Astrocyte of the spinal cord (primary cell): ENCODE measurements at places on chromosomes 3 and 15.

GRCh38 chr3:114606336-114606735, 312.5 kb downstream of the TIGIT start:
- DNase-seq, result no peak

DNA sequence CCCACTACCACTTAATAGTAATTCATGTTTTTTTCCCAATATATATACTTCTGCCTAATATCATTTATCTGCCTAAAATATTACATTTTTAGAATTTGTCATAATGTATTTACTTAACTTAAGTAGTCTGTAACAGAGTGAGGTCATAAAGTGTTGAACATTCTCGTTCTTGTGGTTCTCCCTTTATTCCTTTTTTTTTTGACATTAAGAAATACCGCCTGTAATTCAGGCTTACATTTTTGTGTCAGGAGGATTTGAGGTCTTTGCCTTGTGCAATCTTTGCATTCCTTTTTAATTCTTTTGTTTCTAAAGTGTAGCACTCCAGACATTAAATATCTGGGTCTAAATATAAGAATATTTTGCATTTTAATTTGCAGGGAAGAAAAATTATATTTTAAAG, 315.4 kb downstream of the PTPRG start:
- peak; percentile 40 for DNase-seq

DNA sequence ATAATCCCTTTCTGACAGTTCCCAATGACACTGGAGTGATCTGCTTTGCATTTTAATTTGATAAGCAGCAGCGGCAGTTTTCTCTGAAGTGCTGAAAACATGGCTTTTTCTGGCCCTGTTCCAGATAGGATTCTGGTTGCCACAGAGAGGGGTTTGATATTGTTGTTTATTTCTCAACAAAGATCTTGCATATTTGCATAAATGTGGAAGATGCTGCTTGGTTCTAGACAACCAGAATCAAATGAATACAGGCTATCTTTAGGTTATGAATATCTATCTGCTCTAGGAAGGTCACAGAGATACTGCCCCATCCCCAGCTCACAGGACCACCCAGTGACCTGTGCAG, 137.1 kb downstream of the ZNF609 start:
- DNase-seq, result no peak

- DNase-seq, result no peak
Observed at GRCh38 chr15:53074221-53074620, 284.1 kb upstream of the ONECUT1 start.

DNA sequence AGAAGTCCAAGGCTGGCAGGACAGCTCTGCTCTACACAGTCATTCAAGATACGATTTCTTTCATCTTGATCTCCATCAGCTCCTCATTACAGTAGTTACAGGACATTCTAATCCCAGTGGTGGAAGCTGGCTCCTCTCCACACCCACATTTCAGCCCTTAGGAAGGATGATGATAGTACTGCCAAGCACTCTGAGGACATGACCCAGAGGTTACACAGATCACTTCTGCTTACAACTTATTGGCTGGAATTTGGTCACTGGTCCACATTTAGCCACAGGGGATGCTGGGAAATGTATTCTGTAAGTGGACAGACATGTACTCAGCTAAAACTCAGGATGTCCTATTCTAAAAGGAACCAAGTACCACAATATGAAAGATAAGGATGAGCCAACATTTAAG, 77.1 kb downstream of the IQCH start:
- DNase-seq, result no peak

- peak; percentile 19 for DNase-seq
Observed at GRCh38 chr3:32460031-32460749, 42.5 kb downstream of the CMTM6 start.

DNA sequence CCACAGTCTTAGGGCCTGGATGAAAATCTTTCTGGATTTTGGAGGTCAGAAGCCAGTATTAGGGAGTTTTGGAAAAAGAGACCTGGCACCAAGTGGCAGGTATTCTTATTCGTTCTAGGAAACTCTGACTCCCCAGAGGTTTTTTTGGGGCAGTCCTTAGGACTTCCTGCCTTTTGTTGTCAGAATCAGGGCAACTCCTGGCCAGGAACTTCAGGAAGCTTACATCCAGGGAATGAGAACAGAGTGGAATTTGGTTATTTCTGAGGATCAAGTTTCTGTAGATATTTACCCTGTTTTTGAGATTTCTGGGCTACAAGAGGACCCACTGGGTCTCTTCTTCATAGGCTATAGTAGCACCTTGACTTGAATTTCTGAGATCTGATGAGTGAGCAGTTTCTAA, 15.5 kb downstream of the SCN10A start:
- DNase-seq, result no peak

DNA sequence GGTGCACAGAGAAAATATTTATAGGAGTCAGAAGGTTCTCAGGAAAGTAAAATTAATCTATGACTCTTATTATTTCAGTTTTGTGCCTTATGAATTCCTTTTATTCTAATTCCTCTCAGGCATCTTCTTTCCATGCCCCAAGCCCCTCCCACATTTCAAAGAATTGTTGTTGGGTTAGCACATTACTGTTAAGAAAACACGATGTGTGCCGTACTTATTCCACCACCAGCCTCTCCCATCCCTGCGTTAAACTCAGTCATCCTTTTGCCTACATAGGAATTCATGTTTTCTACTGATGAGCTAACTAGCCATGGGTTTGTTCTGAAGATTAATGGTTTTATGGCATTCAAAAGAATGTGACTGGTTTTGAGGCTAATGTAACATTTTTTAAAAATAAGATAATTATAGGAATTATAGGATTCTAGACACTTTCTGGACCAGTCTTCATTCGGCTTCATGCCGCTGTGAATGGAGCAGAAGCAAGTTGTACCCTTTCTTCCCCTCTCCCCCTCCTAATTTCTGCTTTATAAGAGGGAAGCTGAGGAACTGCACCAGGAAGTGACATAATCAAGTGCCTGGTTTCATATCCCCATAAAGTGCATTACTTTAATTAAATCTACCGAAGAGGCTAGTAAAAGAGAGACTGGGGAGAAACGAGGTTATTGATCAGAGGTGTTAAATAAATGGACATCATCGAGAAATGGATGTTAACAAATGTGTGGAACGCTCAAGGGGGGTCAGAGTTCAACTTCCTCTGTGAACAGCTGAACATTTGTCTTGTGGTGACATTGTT, 12.3 kb upstream of the MB21D2 start:
- DNase-seq, result peak; percentile 38

DNA sequence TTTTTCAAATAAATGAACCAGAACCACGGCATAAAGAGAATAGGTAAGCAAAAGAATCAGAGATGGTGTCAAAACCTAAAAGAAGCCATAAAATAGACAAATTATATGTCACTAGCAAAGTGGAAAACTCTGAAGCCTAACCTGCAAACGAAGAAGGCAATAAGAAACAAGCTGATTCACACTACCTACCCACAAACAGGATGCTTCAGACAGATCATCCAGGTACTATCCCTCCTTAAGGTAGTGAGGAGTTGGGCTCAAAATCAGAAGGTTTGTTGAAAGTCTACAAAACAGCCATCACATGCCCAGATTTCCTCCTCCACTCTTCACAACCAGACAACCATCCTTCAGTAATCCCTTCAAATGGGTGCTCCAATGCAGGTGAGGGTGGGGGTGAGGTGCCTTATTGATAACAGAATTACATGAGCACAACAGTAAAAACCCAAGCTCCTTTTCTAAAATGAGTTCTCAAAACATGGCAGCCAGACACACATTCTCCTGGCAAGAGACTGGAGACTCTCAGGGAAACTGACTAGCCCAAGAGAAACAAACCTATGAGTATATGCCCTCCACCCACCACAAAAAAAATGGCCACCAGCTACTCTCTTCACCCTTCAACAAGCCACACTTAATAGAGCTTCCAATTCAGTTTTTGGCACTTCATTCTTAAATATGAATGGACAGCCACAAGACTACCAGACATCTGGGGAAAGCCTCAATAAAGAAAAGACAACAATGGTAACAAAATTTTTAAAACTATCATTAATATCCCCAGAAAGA, 6.4 kb downstream of the KPNA1 start:
- DNase-seq, result no peak

DNA sequence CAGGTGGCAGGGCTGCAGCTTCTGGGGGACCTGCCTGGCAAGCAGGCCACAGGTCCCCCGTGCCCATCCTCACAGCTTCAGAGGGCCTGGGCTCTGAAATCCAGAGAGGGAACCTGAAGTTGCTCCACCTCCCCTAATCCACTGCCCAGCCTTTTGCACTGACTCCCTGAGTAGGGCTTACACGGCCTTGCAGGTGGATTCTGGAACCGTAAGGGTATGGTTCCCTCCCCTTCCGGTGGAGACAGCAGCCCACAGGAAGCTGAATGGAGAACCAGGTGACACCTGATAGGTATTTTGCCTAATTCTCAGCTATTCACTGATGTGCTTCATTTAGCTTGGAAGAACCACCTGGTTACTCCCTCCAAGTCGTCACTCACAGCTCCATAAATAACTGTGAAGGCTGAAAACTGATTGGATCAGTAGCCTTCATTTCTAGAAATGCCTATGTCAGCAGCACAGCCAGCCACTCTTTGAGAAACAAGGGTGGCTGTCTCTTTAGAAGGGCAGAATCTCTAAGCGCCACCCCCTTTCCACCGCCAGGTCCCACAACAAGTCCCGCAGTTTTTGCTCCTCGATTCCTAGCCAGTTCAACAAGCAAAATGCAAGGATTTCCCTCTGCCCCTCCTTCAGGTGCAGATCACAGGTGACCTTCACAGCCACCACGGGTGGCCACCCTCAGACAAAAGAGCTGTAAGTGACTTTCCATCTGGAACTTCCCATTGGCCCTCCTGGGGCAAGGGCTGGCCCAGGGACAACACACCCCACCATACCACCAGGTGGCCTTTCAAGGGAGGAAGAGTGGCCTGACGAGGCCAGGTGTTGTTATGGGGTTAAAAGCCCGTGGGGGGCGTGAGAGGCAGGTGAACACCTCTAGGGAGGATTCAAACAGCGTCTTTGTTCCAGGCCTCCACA, 112.9 kb downstream of the SEC22A start:
- DNase-seq, result no peak

GRCh38 chr3:76500746-76501275, 539.1 kb upstream of the ROBO2 start:
- DNase-seq, result no peak

DNA sequence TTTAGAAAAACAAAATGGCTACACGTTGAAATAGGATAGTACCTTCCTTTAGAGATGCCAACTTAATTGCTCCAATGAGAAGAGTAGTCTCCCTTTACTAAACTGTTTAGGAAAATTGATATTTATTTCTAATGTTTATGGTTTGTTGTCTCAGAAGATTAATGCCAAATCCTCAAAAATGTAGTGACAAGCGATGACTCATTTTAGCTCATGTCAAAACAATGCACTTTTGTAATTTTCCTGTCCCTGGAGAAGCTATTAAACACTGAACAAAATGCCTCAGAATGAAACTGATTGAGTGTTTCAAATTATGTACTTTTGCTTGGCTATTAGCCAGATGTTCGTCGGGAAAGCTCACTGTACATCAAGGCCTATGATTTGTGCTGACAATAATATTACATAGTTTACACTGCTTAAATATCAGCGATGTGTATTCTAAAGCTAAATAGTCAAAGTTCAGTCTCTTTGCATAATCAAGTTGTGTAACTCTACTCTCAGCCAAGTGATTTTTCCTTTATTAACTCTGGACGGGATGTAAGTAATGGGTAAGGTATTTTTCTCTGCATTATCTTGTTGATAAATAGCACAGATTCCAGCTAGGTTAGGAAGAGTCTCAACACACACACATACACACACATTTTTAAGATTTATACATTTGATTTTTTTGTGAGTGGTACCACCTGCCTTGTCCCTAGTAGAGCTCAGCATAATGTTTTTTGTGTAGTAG, 83.7 kb downstream of the CMSS1 start:
- peak; percentile 63 for DNase-seq

GRCh38 chr3:78745847-78746246, 1022.0 kb downstream of the ROBO1 start:
- DNase-seq, result no peak

DNA sequence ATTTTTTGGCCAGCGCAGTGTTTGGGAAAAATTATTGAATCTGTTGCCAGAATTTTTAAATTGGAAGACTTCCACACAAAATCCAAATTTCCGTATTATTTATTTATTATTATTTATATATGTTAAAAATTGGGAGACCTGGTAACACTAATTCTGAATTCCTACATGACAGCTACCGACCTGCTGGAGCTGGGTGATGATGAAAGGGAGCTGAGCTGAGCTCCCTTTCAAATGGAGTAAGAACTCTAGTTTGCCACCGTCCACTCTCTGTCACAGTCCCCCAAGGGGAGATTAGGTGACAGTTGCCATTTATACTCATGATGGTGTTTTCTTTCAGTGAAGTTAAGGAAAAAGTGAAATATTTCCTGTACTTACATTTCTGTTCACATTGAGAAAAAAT, 1.4 kb downstream of the CRTC3 start:
- DNase-seq, result no peak

- no peak for DNase-seq
Observed at GRCh38 chr3:67048715-67049074, 50.6 kb downstream of the KBTBD8 start.

- DNase-seq, result no peak
Observed at GRCh38 chr3:10982782-10983181, 9.8 kb upstream of the SLC6A1 start.

GRCh38 chr3:141071681-141072260, 20.6 kb downstream of the SPSB4 start:
- DNase-seq, result no peak

DNA sequence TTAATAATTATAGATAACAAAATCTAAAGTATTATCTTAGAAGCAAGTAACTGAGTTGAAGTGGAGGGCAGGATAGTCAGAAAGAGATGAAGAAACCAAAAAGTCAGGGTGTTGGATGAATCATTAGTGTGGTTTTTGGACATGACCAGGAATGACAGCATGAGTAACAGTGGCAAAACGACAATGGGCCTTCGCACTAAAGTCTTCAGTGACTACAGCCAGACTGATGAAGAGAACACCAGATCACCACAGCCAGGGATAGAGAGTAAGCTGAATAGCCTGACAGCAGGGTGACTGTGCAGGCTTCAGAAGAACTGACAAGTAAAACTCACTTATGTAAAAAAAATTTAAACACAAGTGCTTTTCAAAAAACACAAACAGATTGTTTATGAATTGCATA, 96.0 kb upstream of the MELTF start:
- peak; percentile 33 for DNase-seq

DNA sequence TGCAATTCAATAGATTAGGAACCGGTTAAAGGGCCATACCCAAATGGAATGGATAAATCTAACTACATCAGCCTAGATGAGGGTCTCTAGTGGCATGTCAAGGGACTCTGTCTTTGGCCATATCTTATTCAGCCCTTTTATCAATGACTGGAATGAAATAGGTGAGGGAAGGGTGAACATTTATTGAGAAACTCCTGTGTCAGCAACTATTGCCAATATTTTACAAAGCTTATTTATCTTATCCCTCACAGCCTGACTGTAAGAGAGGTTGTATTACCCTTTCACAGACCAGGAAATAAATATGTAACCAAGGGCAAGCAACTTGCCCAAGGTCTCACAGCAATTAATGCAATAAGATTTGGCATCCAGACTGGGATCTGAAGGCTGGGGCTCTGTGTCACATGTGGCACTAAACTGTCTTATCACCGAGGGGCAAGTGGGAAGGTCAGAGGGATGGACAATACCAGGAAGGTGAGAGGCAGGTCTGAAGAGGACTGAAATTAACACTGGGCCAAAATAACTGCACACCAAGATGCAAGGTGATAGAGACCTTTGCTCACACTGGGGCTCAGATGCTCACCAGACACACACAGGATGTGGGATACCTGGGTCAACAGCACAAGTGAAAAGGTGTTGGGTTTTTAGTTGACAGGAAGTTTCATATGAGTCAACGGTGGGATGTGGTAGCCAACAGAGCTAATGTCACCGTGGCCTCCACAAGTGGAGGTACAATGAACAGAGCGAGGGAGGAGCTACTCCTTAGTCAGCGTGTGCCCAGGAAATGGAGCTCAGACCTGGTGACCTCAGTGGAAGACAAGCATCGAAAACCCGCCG, 261.3 kb downstream of the RPLP1 start:
- DNase-seq, result no peak
